Thyroid gland (tissue), 4 donors: ENCODE measurements at places on chromosomes 6 and 20. TPM values are rescaled to one million over a fixed set of nuclear protein-coding genes. Genes with fewer than 3 reads are reported as not detected.

The PLA2G7 gene
- 12.5 TPM for total RNA-seq

GRCh38 chr6:143765422-143766184 lies 77.5 kb upstream of the LTV1 start:
- DNase-seq = peak; percentile 72
- peak overlapping the region; percentile 50 for H3K27ac ChIP-seq
- H3K4me1 ChIP-seq = peaks cover 24% of the 10 kb centered on the region
- H3K4me3 ChIP-seq = no peak overlapping the region
- H3K36me3 ChIP-seq = no peaks in the 10 kb centered on the region
- no peaks in the 10 kb centered on the region for H3K27me3 ChIP-seq

GRCh38 chr6:87151781-87152525 lies 3.4 kb upstream of the ZNF292 start:
- H3K36me3 ChIP-seq = no peaks in the 10 kb centered on the region
- peak; percentile 58 for DNase-seq
- peak overlapping the region; percentile 88 for H3K27ac ChIP-seq
- H3K4me1 ChIP-seq = peaks cover 11% of the 10 kb centered on the region
- no peaks in the 10 kb centered on the region for H3K27me3 ChIP-seq

- H3K36me3 ChIP-seq = no peaks in the 10 kb centered on the region
- no peaks in the 10 kb centered on the region for H3K27me3 ChIP-seq
- no peak for DNase-seq
- no peak overlapping the region for H3K27ac ChIP-seq
- no peak overlapping the region for H3K4me3 ChIP-seq
Measured at GRCh38 chr6:70714716-70715257, 47.1 kb downstream of the SMAP1 start.

GRCh38 chr6:24798740-24799540 lies at the start of gene ARMH2:
Gene ARMH2, minus strand, starts transcription at chr6:24798917. Its CDS starts 60 bp downstream, at chr6:24798857.
- H3K4me1 ChIP-seq = peaks cover 8% of the 10 kb centered on the region
- peak; percentile 4 for DNase-seq
- H3K36me3 ChIP-seq = no peaks in the 10 kb centered on the region
- H3K27me3 ChIP-seq = no peaks in the 10 kb centered on the region
- no peak within 1 kb of the TSS for H3K4me3 ChIP-seq
- no peak within 1 kb of the TSS for H3K27ac ChIP-seq

- H3K27me3 ChIP-seq = no peaks in the 10 kb centered on the region
- H3K36me3 ChIP-seq = peaks cover 4% of the 10 kb centered on the region
- no peaks in the 10 kb centered on the region for H3K4me1 ChIP-seq
- H3K27ac ChIP-seq = no peak overlapping the region
- H3K4me3 ChIP-seq = no peak overlapping the region
- DNase-seq = no peak
Measured at GRCh38 chr6:36533321-36533720, 14.0 kb downstream of the STK38 start.

The CFB gene
- 11.4 TPM for total RNA-seq

GRCh38 chr20:25188218-25188617 lies 7.3 kb upstream of the ENTPD6 start:
- H3K4me3 ChIP-seq = no peak overlapping the region
- no peak for DNase-seq
- H3K36me3 ChIP-seq = no peaks in the 10 kb centered on the region
- H3K27ac ChIP-seq = no peak overlapping the region
- H3K27me3 ChIP-seq = no peaks in the 10 kb centered on the region

The GTF3C6 gene
- total RNA-seq = 16.0 TPM

The TTBK1 gene
- 0.15 TPM for total RNA-seq

- H3K4me1 ChIP-seq = peaks cover 5% of the 10 kb centered on the region
- no peak for DNase-seq
- no peak overlapping the region for H3K4me3 ChIP-seq
- no peaks in the 10 kb centered on the region for H3K36me3 ChIP-seq
- H3K27me3 ChIP-seq = no peaks in the 10 kb centered on the region
- H3K27ac ChIP-seq = no peak overlapping the region
Measured at GRCh38 chr6:41025966-41026530, 13.0 kb downstream of the UNC5CL start.

GRCh38 chr6:33416386-33417127 lies 1.4 kb downstream of the CUTA start:
- peak overlapping the region; percentile 98 for H3K27ac ChIP-seq
- peaks cover 31% of the 10 kb centered on the region for H3K36me3 ChIP-seq
- no peak for DNase-seq
- H3K4me3 ChIP-seq = no peak overlapping the region
- H3K4me1 ChIP-seq = peaks cover 55% of the 10 kb centered on the region
- H3K27me3 ChIP-seq = no peaks in the 10 kb centered on the region

DNA sequence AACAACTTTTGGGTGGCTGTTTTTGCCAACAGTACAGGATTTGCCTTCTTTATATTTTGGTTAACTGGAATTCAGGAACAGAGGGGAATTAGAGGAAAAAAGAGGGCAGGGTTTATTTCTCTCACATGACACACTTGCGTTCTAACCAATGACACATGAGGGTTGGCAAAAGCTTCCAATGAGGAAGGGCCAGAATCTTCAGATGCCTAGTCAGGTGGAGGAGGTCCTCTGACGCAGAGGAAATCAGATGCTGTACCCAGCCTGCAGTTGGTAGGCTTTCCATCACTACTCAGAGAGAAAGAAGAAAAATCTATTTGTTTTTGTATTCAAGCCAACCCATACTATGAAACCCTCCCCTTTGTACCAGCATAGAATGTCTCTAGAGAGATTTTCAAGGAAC lies 20.8 kb downstream of the TM9SF4 start:
- H3K36me3 ChIP-seq = no peaks in the 10 kb centered on the region
- H3K27me3 ChIP-seq = no peaks in the 10 kb centered on the region
- H3K4me1 ChIP-seq = peaks cover 5% of the 10 kb centered on the region

- DNase-seq = no peak
- no peaks in the 10 kb centered on the region for H3K27me3 ChIP-seq
- H3K4me3 ChIP-seq = no peak overlapping the region
- no peak overlapping the region for H3K27ac ChIP-seq
- H3K4me1 ChIP-seq = no peaks in the 10 kb centered on the region
Measured at GRCh38 chr6:54633601-54634000, 213.0 kb upstream of the FAM83B start.

- H3K27me3 ChIP-seq = no peaks in the 10 kb centered on the region
- H3K36me3 ChIP-seq = no peaks in the 10 kb centered on the region
- no peak for DNase-seq
- H3K4me3 ChIP-seq = no peak overlapping the region
- no peaks in the 10 kb centered on the region for H3K4me1 ChIP-seq
Measured at GRCh38 chr6:13681305-13682061, 30.2 kb downstream of the RANBP9 start.

The UNC93A gene
- total RNA-seq = not detected

- peak; percentile 69 for DNase-seq
- H3K4me3 ChIP-seq = no peak overlapping the region
- peak overlapping the region; percentile 17 for H3K27ac ChIP-seq
- H3K4me1 ChIP-seq = peaks cover 3% of the 10 kb centered on the region
- no peaks in the 10 kb centered on the region for H3K36me3 ChIP-seq
Measured at GRCh38 chr6:150418827-150419594, 50.2 kb downstream of the IYD start.

The BEND6 gene
- 3.4 TPM for total RNA-seq

GRCh38 chr6:133198725-133199124 lies 42.4 kb upstream of the EYA4 start:
- H3K4me3 ChIP-seq = no peak overlapping the region
- no peaks in the 10 kb centered on the region for H3K4me1 ChIP-seq
- no peaks in the 10 kb centered on the region for H3K27me3 ChIP-seq
- no peaks in the 10 kb centered on the region for H3K36me3 ChIP-seq
- DNase-seq = no peak

DNA sequence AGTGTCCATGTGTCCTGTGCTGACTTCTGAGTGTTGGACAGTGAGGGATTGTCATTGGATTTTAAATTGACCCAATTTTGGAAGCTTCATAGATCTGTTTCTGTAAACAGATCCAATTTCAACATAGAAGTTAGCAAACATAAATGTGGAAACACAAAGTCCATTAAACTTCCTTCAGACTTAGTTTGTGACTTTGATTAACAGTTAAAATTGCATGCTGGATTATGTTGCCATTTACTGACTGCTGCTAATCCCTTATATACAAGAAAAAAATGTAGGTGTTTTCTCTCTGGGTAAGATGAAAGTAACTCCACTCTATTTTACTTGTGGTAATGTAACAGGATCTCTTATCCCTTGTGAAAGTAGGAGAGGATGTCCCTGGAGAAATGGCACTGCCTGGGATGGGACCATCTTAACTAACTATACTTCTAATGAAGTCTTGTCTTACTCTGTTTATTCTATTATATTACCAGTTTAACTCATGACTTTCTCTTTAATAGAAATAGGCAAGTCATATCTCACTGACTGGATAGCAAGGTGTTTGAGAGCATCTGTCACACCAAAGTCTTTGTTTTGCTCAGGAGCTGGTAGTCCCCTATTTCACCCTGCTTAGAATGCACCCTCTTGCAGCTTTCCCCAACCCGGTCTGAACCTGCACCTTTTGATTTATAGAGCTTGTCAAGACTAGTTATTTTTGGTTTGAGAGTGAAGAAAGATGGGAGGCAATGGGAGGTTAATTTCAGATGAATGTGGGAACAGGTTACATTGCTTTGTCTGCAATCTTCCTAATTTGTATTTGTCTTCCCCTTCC lies 7.2 kb downstream of the TPX2 start:
- no peak overlapping the region for H3K4me3 ChIP-seq
- H3K36me3 ChIP-seq = no peaks in the 10 kb centered on the region
- H3K4me1 ChIP-seq = no peaks in the 10 kb centered on the region
- no peak for DNase-seq

- no peak overlapping the region for H3K4me3 ChIP-seq
- H3K4me1 ChIP-seq = no peaks in the 10 kb centered on the region
- no peak overlapping the region for H3K27ac ChIP-seq
- DNase-seq = no peak
Measured at GRCh38 chr6:169991031-169991390, 239.6 kb downstream of the ERMARD start.

GRCh38 chr6:156886409-156886808 lies 109.2 kb downstream of the ARID1B start:
- no peak for DNase-seq
- H3K4me1 ChIP-seq = peaks cover 28% of the 10 kb centered on the region
- H3K27me3 ChIP-seq = no peaks in the 10 kb centered on the region

GRCh38 chr6:90088009-90088408 lies 193.7 kb downstream of the GJA10 start:
- H3K36me3 ChIP-seq = no peaks in the 10 kb centered on the region
- no peaks in the 10 kb centered on the region for H3K4me1 ChIP-seq
- no peak overlapping the region for H3K27ac ChIP-seq
- DNase-seq = peak; percentile 5
- H3K4me3 ChIP-seq = no peak overlapping the region

The SLC22A16 gene
- not detected for total RNA-seq

GRCh38 chr6:19976411-19977129 lies 139.4 kb downstream of the ID4 start:
- DNase-seq = no peak
- no peak overlapping the region for H3K27ac ChIP-seq
- no peak overlapping the region for H3K4me3 ChIP-seq
- no peaks in the 10 kb centered on the region for H3K27me3 ChIP-seq
- no peaks in the 10 kb centered on the region for H3K4me1 ChIP-seq

DNA sequence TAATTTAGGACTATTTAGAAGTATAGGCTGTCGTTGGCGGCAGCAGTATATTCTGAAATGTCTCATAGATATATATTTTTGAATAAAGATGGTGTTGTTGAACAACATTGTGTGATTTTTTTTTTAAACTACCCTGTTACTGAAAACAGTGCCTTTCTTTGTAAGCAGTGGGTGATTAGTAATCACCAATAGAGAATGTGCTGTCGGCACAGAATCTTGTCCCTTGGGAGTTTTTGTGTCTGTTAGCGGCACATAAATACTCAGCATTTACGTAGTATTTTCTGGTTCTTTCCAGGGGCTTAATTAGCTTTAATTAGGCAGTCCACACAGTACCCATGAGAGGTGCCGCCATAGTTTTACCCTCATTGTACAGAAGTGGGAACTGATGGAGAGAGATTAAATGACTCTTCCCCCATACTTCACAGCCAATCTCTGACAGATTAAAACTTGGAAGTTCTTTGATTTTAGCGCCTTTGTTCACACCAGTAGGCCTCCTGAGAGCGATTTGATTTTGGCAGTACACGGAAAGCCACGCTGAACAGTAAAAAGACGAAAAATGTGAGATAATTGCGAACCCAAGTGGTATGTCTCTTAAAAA lies 58.8 kb downstream of the RPRD1B start:
- H3K27ac ChIP-seq = no peak overlapping the region
- no peak for DNase-seq
- H3K4me1 ChIP-seq = no peaks in the 10 kb centered on the region
- H3K4me3 ChIP-seq = no peak overlapping the region
- no peaks in the 10 kb centered on the region for H3K27me3 ChIP-seq
- peaks cover 15% of the 10 kb centered on the region for H3K36me3 ChIP-seq

The LPA gene
- total RNA-seq = 0.45 TPM

- no peak overlapping the region for H3K27ac ChIP-seq
- no peaks in the 10 kb centered on the region for H3K36me3 ChIP-seq
- no peak for DNase-seq
Measured at GRCh38 chr6:148293181-148293995, 49.2 kb upstream of the SASH1 start.

The TCP1 gene
- 122 TPM for total RNA-seq

GRCh38 chr6:129536271-129536670 lies 173.7 kb downstream of the ARHGAP18 start:
- H3K4me3 ChIP-seq = no peak overlapping the region
- H3K27ac ChIP-seq = no peak overlapping the region
- no peaks in the 10 kb centered on the region for H3K36me3 ChIP-seq
- no peak for DNase-seq

GRCh38 chr6:113654396-113654795 lies 202.7 kb upstream of the MARCKS start:
- no peak overlapping the region for H3K27ac ChIP-seq
- DNase-seq = peak; percentile 92
- H3K4me3 ChIP-seq = no peak overlapping the region
- no peaks in the 10 kb centered on the region for H3K27me3 ChIP-seq

The PGC gene
- total RNA-seq = not detected

The STX11 gene
- total RNA-seq = 26.1 TPM

The SOBP gene
- total RNA-seq = 5.6 TPM

The SRSF12 gene
- total RNA-seq = 0.88 TPM

The TNFRSF21 gene
- total RNA-seq = 5.7 TPM

DNA sequence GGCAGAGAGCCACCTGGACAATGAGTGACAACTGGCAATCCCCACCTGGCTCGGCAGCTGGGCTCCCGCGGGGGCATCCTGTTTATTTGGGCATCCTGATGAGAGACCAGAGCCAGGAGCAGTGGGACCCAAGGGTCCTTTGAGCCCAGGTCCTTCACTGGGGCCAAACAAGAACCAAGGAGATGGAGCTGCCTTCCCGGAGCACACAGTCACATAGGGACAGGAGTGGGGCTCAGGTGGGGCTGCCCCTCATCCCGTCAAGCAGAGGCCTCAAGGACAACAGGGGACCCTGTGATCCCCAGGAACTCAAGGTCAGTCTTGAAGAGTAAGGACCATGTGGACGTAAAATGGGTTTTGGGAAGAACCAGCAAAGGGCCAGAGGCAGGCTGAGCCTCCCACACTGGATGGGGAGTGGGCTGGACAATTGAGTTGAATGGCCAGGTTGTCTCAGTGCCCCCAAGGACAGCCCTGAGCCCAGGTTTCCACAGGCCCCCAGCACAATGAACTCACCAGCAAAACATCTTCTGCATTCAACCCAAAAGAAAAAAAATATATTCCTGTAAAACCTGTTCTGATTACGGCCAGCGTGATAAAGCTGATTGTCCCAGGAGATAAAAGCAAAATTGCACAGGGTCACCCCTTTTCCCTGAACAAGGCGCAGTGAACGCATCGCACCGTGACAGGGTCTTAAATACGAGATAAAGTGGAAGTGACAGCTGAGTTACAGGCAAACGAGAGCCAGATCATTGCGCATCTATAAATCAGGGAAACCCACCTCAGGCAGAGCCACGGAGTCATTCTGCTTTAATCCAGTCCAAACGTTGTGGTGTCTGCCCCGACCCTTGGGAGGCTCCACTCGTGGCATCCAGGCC lies 86.2 kb downstream of the ANKRD60 start:
- no peaks in the 10 kb centered on the region for H3K36me3 ChIP-seq
- no peak overlapping the region for H3K27ac ChIP-seq
- no peak overlapping the region for H3K4me3 ChIP-seq
- no peaks in the 10 kb centered on the region for H3K27me3 ChIP-seq
- DNase-seq = no peak
- no peaks in the 10 kb centered on the region for H3K4me1 ChIP-seq
